ENCODE measurements at places on chromosomes 6 and 20.

GRCh38 chr20:24208652-24209051 is 220.1 kb upstream of the GGTLC1 start:
- no peak for DNase-seq

- no peak for DNase-seq
These were observed 273.5 kb upstream of the POU3F2 start for GRCh38 chr6:98560841-98561240.

DNA sequence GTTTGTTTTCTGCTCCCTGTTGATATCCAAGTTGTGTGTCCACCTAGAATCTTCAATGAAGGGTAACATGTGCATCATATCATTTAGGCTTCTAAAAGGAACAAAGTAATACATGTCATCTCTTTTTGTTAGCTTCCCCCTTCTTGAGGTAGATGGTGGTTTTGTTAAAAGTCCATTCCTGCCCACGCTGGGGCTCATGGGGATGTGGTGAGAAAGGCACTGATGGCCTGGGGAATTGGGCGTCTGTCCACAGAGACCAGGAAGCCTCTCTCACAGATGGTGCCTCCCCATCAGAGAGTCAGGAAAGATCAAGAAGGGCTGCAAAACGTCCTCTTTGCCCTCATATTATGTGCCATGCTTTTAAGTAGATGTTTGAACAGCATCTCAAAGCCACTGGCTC is 32.5 kb downstream of the GNAS start:
- no peak for DNase-seq

- peak; percentile 19 for DNase-seq
These were observed 10.1 kb upstream of the HDAC2 start for GRCh38 chr6:113980937-113981554.

DNA sequence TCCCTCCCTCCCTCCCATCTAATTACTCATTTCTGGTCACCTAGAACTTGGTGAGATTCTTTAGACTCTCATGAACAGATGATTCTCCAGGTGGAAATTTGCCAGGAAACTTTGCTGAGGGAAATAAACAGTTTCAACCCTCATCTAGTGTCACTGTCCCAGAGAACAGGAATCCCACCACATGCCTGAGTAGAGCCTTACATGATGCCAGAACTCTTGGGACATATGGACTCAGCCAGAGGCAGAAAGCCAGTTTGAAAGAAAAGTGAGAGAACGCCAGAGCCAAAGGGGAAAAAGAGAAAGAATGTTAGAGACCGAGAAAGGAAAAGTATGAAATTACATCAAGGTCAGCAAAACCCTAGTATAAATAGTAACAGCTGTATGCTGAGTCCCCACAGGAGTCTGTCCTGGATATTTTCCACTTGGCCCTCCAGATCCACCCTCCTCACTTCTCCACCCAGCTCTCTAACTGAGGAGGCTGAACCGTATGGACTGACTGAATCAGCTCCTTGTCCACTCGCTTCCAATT is 127.5 kb upstream of the COL21A1 start:
- no peak for DNase-seq

DNA sequence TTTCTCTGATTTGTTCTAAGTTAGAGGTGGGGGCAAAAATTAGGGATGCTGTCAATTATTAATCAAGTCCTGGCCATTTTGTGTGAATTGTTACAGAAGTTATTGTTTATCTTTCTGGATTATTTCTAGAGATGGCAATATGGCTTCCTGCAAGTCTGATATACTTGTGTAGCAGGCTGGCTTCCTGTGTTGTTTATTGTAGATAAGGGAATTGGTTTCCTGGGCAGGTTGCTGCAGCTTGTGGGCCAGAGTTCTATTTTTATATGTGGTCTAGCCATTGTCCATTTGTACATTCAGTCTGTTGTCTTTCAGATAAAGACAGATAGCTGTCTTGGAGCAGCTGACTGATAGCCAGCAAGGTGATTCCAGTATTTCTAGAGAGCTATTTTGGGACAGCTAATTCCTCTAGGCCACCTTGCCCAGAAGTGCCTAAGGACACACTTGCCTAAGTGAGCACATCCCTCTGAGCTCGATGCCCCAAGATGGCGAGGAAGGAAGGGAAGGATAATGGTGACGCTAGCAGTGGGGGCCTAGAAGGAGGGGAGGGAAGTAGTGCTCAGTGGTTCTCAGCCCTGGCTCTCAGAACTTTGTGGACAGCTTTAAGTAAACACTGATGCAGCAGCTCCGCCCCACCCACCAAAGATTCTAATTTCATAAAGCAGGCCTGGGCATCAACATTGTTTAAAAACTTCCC is 25.5 kb downstream of the DDO start:
- DNase-seq = peak; percentile 33
